Activated CD4-positive, alpha-beta T cell treated with anti-CD3 and anti-CD28 coated beads, Interleukin-2, amount 50 U/mL, for 1 hour (primary cell): ENCODE measurements at places on chromosomes 7 and 10.

DNA sequence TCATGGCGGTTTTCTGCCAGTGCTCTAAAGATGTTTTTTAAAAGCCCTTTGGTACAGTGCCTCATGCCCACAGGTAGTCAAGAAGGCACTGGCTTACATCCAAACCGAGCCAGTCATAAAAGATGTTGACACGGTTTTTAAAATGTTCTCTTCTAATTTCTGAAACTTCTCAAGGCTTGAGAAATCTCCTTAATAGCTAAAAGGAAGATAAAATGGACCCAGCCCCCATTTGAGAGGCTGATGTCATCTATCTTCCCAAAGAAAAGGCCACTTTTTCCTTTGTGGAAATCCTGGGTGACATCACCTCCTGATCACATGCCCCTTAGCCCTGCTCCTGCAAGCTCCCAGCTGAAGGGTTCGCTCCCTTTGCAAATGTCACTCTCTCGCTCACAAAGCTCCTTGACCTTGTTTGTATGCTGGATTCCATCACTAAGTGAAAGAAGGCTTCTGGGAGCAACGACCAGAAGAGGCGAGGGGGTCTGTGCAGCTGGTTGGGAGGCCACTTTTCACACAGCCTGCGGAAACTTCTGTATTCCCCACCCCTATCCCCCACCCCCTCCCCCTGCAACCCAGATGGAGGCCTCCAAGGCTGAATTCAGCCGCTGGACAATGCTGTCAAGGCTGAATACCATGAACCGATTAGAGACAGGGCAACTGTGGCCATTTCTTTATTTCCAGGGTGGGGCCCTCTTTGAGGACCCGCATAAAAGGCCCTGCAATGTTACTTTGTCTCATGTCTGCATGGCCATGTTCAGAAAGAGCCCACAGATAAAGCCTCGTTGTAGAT lies 122.8 kb downstream of the CUBN start:
- DNase-seq: no peak

GRCh38 chr10:108360187-108360586 lies 1195.7 kb upstream of the SORCS1 start:
- no peak for DNase-seq

- no peak for DNase-seq
Observed at GRCh38 chr10:110780704-110781103, 91.0 kb upstream of the PDCD4 start.

DNA sequence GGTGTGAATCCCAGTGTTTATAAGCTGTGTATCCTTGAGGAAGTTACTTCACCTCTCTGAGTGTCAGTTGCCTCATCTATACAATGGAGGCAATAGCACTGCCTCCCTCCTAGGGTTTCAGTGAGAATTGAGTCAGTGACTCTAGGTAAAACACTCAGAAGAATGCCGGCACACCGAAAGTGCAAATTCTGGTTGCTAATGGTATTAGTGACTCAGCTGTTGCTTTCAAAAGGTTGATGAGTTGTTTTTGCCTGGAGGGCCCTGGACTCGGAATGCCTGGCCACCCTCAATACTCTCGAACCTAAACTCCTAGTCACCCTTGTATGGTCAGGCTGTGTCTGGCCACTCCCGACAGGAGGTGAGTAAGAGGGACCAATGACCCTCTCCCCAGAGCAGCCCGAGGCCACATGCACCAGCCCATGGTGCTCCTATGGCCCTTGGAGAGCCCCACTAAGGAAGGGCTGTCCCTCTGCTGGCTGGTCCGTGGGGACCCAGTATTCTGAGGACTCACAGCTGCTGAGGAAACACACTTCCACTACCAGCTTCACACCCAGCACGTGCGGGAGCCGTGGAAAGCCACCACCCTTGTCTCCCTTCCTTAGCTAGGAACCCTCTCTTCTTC lies 60.2 kb downstream of the CALML3 start:
- no peak for DNase-seq

- no peak for DNase-seq
Observed at GRCh38 chr7:52209614-52210013, 825.8 kb upstream of the POM121L12 start.

DNA sequence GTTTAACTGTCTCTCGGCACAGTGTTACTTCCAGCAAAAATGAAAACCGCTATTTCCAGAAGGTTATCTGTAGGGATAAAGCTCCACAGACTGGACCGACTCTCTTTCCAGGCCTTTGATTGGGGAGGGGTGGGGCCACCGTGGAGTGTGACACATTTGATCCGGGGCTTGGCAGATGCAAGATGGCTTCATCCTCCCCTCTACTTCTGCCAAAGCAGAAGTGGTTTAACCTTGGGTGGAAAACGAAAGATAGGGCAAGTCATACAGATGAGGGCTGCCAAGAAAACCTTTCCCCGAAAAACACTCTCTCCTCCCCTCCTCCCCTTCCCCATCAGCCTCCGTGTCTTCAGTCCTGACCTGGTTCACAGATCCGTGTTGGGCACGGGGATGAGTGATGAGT lies 139.7 kb upstream of the SH2B2 start:
- no peak for DNase-seq
